Activated CD4-positive, alpha-beta T cell treated with anti-CD3 and anti-CD28 coated beads, Interleukin-2, amount 50 U/mL, for 1 hour (primary cell): ENCODE measurements at places on chromosomes 6 and 20.
A peak's percentile ranks its signal among the peaks of the same experiment; 100 is the strongest.

- DNase-seq = no peak
Measured at GRCh38 chr6:46419576-46420002, 71.7 kb downstream of the RCAN2 start.

DNA sequence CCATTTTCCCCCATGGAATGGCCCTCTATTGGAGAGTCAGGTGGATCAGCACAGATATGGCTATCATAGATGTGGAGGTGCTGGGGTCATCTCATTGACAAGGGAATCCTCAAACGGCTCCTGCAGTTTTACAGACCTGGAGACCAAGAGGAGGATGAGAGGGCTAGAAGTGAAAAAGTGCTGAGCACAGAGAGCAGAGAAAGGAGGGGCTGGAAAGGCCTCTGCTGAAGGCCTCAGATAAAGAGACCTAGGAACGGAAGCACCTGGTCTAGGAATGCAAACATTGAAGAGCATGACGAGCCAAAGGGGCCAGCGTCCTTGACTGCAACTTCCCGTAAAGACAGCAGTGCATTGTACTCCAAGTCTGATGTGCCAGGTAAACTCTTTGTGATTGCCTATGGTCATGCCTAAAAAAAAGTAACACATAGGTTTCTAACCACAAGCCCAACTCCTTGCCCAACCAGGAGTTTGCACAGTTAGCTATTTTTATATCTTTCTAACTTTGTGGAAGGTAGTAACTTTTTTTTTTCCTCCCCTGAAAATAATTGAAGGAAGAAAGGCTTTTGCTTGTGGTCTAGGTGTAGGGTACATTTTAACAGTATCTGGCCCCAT, 15.2 kb downstream of the RSPH4A start:
- no peak for DNase-seq

DNA sequence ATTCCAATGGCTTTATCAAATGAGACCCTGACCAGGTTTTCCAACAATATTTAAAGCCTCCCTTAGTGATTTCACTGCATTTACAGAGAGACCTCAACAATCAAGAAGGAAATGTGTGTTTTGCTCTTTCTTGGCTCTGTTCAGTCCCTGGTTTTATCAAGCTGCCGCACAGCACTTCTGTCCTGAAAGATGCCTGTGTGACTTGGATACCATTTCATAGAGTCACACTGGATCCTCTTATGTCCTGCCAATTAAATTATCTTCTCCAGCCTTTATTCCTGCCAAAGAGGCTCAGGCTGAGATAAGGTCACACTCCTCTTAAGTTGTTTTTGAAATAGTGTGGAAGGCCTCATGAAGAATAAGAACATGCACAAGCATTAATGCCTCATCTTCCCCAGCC, 197.0 kb upstream of the RNF217 start:
- DNase-seq = no peak

DNA sequence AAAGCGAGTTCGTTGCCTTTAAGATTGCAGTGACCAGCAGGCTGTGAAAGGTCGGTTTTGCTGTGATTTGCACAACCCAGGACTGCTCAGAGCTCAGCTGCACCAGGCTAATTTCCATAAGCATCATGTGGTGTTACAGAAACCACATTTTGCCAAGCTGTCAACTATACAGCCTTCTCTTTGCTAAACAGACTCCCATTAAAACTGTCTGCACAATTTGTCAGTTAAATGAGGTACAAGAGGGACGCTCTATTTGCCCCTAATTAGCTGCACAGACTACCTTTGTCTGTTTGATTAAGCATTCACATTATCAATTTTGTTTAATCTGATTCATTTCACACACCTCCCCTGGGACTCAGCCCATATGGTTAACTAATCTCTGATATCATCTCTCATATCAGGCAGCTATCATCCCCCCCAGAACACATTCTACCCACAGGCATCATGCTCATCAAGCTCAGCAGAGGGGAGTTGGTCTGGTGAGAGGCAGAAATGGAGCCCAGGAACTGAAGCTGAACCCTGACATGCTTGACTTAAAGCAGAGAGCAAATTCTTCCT, 62.1 kb downstream of the OLIG3 start:
- DNase-seq = no peak

DNA sequence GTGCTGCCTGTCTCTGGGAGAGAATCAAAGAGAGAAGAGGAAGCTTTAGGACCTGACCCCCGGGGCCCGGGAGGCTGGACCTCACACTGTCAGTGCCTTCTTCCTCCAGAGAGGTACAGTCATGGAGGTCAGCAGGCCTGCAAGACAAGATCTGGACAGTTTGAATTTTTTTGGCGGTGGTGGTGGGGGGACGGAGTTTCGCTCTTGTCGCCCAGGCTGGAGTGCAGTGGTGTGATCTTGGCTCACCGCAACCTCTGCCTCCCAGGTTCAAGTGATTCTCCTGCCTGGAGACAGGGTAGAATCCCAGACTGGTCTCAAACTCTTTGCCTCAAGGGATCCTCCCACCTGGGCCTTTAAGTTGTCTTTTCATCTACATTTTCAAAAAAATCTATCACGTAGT, 34.4 kb downstream of the NR2E1 start:
- no peak for DNase-seq

- no peak for DNase-seq
Measured at GRCh38 chr20:32040142-32040953, 11.7 kb upstream of the HCK start.

GRCh38 chr20:53847139-53847836, 223.1 kb downstream of the BCAS1 start:
- no peak for DNase-seq

- no peak for DNase-seq
Measured at GRCh38 chr6:15876406-15876805, 213.6 kb upstream of the DTNBP1 start.

DNA sequence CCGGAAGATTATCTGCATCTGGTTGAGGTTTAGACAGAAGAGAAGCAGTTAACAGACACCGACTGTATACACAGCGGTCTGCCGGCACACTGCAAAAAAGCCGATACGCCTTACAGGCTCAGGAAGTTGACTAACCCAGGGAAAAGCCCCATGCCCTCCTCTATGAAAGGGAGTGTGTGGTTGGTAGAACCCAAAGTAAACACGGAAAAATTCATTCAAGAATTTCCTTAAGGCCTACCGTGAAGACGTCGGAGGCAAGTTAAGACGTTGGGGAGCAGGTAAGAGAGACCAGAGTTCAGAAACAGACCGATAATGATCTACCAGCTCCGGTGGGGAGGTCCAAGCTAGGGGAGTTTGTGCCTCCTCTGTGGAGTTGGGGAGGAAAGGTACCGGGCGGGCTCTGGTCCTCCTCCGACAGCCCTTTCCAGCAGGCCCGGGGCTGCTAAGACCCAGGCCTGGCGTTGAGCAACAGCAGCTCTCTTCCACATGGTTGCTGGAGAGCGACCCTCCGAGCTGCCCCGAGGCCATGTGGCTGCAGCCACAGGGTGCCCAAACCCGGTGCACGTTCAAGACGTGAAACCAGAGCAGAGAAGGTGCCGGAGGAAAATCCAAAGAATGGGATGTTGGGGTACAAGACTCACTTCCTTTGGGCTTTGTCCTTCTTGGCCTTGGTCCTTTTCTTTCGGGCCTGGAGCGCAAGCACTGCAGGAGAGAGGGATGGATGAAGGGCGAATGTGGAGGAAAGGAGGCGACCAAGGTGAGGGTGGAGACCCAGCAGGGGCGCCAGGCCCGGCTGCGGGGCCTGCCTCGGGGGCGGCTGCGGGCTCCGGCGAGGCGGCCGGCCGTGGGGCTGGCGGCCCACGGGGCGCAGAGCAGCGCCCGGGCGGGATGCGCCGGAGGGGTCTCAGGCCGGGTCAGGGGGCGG, 809 bp downstream of the SRPK1 start:
- peak; percentile 55 for DNase-seq

DNA sequence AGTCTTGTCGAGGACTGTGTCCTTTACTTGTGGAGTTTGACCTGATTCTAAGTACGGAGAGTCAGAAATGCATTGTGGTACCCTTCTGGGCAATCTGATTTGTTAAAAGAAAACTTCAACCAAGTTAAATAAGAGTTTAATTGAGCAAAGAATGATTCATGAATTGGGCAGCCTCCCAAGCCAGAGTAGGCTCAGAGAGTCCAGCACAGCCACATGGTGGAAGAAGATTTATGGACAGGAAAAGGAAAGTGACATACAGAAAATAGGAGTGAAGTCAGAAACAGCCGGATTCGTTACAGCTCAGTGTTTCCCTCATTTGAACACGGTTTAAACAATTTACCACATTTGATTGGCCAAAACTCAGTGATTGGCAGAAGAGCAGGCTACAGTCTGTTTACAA, 329.2 kb downstream of the DHX35 start:
- DNase-seq = no peak
